ENCODE measurements at places on chromosomes 7 and 10.

GRCh38 chr7:33926535-33926934, 21.2 kb downstream of the BMPER start:
- no peak for DNase-seq

DNA sequence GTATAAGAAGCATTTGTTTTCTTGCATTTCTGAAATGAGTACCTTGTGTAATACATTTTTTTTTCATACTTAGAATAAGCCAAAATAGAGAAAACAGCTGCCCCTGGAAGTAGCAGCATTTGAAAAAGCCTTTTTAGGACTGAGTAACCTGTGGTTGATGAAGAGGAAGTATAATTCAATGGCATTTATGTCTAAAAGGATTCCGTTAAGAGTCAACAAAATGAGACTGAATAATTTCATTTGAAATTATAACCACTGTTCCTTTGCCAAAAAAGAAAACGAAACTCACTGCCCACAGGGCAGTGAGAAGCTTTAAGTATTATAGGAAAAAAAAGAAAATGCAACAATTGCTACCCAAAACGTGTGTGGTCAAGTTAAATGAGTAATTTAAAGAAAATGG, 705.6 kb upstream of the PHF14 start:
- no peak for DNase-seq

- DNase-seq, result peak; percentile 66
Measured at GRCh38 chr10:120600871-120601649, 144.0 kb downstream of the PLPP4 start.

GRCh38 chr10:93181271-93182048, 107.8 kb downstream of the CYP26A1 start:
- DNase-seq, result no peak

GRCh38 chr10:14595526-14596182, 179.0 kb downstream of the FAM107B start:
- no peak for DNase-seq

- no peak for DNase-seq
Measured at GRCh38 chr7:134355004-134355525, 38.3 kb upstream of the SLC35B4 start.

- peak; percentile 50 for DNase-seq
Measured at GRCh38 chr7:50302486-50303334, 1.8 kb upstream of the IKZF1 start.

DNA sequence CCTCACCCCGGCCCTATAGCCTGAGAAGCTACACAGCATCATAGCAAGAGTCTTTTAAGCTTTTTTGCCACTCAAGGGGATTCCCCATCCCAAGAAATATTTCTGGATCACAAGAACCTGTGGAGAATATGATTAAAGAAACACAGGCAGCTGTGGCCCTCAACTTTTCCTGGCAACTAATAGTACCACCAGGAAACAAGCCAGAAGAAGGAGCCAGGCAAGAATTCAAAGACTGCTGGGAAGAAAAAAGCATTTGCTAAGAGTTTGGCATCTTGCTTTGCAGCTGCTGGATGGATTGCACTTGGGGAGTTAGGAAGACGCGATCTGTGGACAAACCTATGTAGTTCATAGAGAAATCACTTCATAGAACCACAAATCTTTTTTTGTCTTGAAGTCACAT, 437.8 kb downstream of the PLXDC2 start:
- DNase-seq, result no peak

DNA sequence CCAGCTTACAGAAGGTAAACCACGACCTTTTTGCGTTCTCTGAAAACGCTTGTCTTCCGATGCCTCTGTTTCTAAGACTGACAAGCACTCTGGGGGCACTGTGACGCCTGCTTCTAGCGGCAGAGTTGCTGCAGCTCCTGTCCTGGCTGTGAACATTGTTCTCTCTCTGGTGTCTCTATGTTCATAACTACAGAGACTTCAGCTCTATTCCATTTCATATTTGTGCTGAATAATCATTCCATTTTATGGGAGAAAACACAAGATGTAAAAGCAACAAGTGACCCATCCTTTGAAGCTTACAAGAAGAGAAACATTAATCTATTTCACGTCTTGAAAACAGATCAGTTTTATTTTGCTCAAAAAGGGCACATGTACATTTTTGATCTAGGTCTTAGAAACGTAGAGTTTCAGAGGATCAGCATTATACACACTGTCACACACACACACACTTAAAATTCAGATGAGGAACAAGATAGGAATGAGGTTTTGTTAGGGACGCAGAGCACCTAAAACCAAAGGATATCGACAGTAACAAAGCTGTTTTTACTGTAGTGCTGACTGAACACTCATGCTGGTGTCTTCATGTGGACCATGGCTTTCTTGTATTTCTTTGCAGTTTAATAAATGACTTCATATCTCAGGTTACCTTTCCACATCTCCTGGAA, 3.0 kb downstream of the IKZF1 start:
- DNase-seq, result no peak

DNA sequence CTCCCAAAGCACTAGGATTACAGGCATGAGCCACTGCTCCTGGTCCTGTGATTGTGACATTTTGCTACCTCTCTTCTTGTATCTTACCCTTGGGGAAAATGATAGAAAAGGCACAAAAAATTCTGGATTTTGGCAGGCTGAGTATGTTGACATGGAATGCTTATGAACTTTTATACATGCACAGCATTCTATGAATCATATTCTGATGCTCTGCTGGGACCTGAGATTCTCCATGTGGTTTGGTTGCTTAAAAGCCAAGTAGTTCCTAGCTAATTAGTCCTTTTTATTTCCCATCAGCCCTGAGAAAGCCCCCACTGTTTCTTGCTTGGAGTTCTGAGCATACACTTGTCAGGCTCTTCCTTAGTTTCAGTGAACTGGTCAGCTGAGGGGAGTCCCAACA, 8.3 kb upstream of the KAZALD1 start:
- no peak for DNase-seq

GRCh38 chr7:88835147-88835728, 39.7 kb upstream of the TEX47 start:
- peak; percentile 21 for DNase-seq

GRCh38 chr10:96089670-96090462, 40.2 kb upstream of the ZNF518A start:
- peak; percentile 13 for DNase-seq

GRCh38 chr10:128001849-128002248, 94.9 kb downstream of the PTPRE start:
- DNase-seq, result no peak

DNA sequence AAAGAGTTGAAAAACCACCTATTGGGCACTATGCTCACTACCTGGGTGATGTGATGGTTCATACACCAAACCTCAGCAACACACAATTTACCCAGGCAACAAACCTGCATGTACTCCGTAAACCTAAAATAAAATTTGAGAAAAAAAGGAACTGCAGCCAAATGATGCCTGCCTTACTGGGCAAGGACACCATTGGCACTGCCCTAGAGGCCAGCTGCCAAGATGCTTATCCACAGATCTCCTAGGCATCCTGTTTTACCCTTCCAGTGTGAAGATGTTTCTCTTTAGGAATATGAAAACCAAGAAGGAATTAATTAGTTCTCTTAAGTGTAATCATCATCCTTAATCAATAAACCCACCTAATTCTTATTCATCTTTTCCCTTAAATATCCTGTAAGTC, 133.4 kb downstream of the ABCA13 start:
- no peak for DNase-seq

DNA sequence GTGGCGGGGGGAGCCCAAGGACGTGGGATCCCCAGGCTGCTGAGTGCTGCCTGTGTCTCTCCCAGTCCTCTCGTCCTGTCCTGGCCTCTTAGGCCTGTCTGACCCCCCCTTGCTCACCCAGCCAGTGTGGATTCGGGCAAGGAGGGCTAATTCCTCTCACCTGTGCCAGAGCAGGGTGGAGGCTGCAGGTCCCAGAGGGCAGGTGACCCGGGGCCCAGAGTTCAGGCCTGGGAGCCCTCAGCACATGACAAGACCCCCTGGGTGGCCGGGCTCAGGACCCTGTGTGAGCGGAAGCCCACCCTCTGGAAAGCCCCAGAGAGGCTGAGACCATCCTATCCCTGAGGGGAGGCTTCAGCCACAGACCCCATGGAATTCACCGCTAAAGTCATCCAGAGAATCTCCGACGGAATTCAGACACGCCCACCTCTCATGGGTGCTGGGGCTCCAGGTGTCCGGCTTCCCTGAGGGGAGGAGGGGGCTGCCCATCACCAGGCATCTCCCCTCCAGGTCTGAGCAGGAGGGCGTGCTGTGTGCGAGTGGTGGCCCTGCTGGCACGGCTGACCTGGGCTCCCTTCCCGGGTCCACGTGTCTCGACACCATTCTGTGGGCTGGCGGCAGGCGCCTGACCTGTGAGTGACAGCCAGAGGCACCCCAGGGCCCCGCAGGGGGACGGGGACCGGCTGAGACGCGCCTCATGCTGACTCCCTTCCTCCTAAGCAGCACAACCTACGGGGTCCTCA, 5.0 kb downstream of the KNDC1 start:
- peak; percentile 45 for DNase-seq

- no peak for DNase-seq
Measured at GRCh38 chr10:104434601-104435000, 81.0 kb downstream of the CFAP58 start.

- peak; percentile 77 for DNase-seq
Measured at GRCh38 chr10:51074238-51075028, at the start of gene PRKG1. Gene PRKG1, plus strand, starts transcription at chr10:51074487.

- no peak for DNase-seq
Measured at GRCh38 chr10:60176925-60177324, 212.8 kb downstream of the ANK3 start.

DNA sequence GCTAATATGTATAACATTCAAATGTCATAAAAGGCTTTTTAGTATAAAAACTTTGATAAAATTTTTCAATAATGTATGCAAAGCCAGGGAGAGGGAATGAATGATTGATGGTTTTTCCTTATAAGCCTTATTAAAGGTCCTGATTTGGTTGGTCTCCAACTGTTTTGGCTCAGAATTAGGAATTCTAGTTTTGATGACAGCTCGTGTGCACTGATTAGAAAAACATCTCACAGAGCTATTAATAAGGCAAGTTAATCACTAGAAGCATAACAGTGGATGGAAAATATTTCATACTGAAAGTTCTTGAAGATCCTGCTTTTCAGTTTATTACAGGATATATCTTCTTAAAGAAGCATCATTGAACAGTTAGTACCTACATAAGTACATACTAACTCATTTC, 114.9 kb upstream of the NOBOX start:
- DNase-seq, result no peak

GRCh38 chr7:26165950-26166683, 14.1 kb downstream of the NFE2L3 start:
- DNase-seq, result peak; percentile 16

GRCh38 chr7:22860784-22861482, 38.3 kb upstream of the TOMM7 start:
- DNase-seq, result peak; percentile 62

- no peak for DNase-seq
Measured at GRCh38 chr10:61899069-61899531, 2.4 kb upstream of the ARID5B start.

DNA sequence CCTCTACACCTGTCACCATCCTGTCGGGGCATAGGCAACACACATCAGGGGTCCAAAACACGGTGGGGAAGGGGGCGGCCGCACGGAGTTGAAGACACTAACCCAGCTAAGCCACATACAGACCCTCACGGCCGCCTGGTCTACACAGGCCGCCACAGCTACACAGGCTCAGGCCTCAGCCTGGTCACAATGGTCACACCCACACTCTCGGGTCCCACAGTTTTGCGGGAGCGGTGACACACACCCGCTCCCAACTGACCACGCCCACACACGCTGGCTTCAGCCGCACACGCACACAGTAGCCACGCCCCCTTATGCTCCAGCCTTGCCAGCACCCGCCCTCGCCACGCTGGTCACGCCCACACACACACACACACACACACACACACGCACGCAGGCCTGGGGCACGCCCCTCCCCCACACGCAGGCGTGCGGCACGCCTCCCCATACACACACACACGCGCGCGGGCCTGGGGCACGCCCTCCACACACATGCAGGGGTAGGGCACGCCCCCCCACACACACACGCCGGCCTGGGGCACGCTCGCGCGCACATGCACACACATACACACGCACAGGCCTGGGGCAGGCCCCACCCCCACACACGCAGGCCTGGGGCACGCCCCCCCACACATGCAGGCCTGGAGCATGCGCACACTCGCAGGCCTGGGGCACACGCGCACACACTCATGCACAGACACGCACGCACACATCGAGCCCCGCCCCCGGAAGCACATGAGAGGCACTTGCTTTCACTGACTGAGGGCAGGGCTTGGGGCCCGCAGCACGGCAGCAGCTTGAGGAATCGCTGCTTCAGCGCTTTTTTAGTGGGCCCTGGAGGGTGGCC, 12.3 kb upstream of the OGA start:
- peak; percentile 93 for DNase-seq

GRCh38 chr7:158403013-158403821, 184.4 kb downstream of the PTPRN2 start:
- peak; percentile 43 for DNase-seq

GRCh38 chr10:42734536-42734935, 48.1 kb upstream of the BMS1 start:
- no peak for DNase-seq

GRCh38 chr10:28788252-28788651, 110.9 kb downstream of the BAMBI start:
- DNase-seq, result no peak

DNA sequence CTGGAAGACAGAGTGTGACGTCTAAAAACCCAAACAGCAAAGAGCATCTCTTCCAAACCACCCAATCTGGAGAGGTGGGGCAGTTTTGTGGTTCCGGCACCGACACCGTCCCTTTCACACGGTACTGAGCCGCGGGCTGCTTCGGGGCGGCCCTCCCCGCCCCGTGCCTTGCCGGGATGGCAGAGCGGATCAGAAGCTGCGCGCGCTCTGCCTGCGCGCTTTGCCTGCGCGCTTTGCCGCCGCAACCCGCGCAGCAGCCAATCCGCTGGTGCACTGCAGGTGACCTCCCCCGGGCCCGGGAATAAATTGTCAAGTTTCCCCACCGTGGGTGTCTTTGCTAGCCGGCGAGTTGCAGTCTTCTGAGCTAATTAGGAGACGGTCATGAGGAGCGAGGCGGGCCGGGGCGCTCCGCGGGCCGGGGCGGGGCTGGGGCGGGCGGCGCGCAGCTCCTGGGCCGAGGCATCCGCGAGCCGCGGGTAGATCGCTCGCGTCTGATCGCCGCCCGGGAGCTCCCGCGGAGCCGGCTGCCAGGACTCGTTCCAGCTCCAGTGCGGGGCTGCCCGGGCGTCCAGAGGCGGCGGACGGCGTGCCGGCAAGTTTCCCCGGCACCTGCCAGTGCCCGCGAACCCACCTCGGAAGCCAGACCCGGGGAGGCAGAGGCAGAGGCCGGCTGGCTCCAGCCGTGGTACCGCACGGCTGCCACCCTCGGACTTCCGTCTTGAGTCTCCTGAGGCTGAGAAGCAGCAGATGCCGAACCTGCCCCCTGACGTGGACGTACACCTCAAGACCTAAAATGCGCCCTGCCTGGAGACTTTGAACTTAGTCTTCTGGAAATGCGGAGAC, 536.0 kb upstream of the GALNT17 start:
- DNase-seq, result peak; percentile 88

- no peak for DNase-seq
Measured at GRCh38 chr7:37713613-37714012, 30.0 kb downstream of the GPR141 start.

- DNase-seq, result no peak
Measured at GRCh38 chr10:60358282-60358681, 31.4 kb downstream of the ANK3 start.

- DNase-seq, result no peak
Measured at GRCh38 chr10:52740155-52740549, 32.4 kb downstream of the MBL2 start.

All from H7 (cell line).